ENCODE measurements at places on chromosomes 16 and 17.
A peak's percentile ranks its signal among the peaks of the same experiment; 100 is the strongest.

- peak; percentile 86 for DNase-seq
Observed at GRCh38 chr16:48444574-48444973, 59.4 kb upstream of the SIAH1 start.

- peak; percentile 23 for DNase-seq
Observed at GRCh38 chr16:57799600-57800199, 2.6 kb downstream of the KIFC3 start.

- peak; percentile 56 for DNase-seq
Observed at GRCh38 chr16:11743308-11744074, 834 bp upstream of the TXNDC11 start.

GRCh38 chr16:14069818-14070217, 1.3 kb upstream of the MRTFB start:
- DNase-seq, result no peak

GRCh38 chr17:16286009-16286946, 67.0 kb downstream of the CENPV start:
- peak; percentile 96 for DNase-seq

GRCh38 chr17:3800362-3801271, at the start of gene ITGAE:
Gene ITGAE (minus strand): TSS chr17:3801188. CDS start chr17:3801144, 44 bp downstream.
- DNase-seq, result no peak

DNA sequence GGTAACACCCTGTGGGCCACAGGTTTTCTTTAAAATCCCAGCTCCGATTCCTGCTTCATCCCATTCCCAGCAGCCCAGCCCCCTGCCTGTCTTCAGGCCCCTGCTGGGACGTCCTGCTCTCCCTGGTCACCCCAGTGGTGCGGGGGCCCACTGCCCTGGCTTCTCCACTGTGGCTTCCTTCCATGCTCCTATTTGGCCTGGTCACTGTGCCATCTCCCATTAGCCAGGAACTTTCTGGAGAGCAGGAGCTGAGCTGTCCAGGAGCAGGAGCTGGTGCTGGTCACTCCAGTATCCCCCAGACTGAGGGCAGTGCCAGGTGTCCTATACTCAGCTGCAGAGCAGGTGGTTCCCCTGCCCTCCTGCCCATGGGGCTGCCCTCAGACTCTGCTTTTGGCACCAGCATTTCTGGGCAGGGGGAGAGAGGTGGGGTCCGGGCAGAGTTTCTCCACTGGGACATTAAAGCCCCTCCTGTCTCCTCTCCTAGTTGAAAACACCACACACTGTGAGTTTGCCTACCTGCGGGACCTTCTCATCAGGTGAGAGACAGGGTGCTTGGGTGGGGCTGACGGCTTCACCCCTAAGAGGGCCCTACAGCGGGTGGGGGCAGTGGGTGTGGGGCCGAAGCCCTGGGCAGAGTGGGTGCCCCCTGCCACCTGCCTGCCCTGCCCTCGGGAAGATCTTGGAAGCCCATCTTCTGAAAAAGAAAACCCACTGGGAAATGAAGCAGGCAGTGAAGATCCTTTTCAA, 356.2 kb downstream of the SEC14L1 start:
- DNase-seq, result no peak

GRCh38 chr16:83835586-83836566, 28.1 kb downstream of the HSBP1 start:
- peak; percentile 89 for DNase-seq

- DNase-seq, result no peak
Observed at GRCh38 chr16:79412783-79413225, 187.7 kb downstream of the MAF start.

DNA sequence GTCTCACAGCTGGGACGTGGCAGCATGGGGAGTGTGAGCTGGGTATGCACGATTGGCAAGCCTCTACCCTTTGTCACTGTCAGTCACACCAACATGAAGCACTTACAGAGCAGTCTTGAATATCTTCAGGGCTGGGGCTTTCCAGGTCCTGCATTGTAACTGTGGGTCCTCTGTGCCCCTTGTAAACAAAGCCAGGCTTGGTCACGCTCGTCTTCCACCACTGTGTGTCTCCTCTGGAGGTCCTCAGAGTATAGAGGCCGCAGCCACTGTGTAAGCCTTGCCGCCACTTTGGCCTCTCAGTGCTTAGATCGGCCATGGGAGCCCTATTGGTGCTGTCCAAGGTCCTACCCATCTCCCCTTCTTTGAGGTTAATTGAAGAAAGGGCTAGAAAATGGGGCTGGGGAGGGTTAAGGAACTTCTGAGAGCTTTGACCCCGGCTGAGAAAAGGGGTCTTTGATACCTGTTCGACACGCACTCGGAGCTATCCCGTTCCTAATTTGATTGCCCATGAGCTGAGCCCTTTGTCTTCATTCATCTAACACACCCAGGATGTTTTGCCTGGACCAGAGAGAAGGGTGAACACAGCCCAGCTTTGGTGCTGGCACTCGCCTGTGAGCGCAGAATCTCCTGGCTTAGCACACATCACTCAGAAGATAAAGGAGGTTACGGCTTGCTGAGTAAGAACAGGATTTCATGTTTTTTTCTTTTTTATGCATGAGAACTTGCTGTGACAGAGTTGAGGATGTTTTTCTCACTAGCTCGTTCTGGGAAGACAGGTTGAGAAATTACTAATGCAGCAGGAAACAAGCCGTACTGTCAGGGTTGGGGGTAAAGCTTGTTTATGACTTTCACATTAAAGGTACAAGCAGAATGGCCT, 267.9 kb downstream of the CPPED1 start:
- DNase-seq, result no peak

- peak; percentile 75 for DNase-seq
Observed at GRCh38 chr17:15262291-15263205, 2.6 kb downstream of the PMP22 start.

- DNase-seq, result no peak
Observed at GRCh38 chr17:4753392-4753791, 13.7 kb upstream of the CXCL16 start.

DNA sequence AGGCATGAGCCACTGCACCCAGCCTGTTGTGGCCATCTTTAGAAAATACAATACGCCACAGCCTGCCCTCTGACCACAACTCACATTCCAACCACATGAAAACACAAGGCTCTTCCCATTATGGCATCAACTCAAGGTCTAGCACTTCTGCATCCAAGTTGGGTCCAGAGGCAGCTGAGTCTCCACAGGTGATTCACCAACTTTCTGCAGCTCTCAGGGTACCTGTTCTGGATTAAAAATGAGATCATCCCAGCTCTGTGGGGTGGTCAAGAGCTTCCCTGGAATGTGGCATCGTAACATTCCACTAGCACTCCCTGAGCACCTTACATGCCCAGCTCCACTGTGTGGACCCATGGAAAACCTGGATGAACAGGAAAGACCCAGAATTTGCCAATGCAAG, 9.9 kb upstream of the GUCY2D start:
- no peak for DNase-seq

GRCh38 chr16:50067290-50067853, 1.6 kb downstream of the HEATR3 start:
- peak; percentile 76 for DNase-seq

GRCh38 chr17:50649042-50649908, 14.6 kb downstream of the ABCC3 start:
- no peak for DNase-seq

DNA sequence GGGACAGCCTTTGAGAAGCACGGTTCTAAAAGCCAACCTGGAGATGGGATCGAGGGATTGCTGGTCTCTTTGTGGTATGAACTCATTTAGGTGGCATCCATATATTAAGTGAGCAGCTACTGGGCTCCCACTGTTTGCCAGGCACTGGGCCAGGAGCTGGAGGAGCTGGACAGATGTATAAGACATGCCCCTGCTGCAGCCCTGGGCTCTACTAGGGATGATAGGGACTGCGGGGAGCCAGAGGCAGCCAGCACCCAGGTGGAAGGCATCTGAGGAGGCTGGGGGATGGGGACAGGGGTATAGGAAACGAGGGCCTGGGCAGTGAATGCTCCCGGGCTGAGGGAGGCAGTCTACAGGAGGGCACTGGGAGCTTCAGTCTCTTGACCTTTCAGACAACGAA, 53.0 kb upstream of the MEAK7 start:
- DNase-seq, result no peak

DNA sequence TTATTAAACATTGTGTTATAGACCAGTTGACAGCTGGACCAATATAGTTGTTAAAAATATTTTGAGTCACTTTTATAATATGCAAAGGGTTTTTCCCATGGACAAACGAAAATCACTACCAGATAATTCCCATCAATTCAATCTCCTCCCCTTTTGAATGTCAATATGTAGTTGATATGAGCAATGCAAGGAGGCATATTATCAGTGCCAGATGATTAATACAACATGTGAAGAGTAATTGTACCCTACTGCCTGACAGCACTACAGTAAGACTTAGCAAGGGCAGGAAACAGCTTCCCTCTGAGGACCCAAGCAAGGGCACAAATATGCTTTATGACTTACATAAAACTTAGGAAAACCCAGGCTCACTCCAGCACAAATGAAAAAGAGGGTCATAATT, 17.3 kb downstream of the KANSL1 start:
- DNase-seq, result no peak

DNA sequence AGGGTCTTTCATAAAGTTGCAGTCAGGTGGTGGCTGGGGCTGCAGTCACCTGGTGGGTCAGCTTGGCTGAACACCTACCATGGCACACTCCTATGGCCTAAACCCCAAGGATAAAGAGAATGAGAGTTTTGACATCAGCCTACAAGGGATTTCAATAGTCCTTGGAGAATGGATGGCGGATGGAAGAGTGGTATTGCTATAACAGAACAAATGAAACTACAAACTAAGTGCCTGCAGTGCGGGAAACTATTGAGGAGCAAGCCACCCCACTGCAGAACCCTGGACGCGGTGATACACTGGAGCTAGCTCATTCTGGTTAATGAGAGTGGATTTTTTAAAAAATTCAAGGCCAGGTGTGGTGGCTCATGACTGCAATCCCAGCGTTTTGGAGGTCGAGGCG, 3.0 kb upstream of the PRPSAP2 start:
- no peak for DNase-seq

DNA sequence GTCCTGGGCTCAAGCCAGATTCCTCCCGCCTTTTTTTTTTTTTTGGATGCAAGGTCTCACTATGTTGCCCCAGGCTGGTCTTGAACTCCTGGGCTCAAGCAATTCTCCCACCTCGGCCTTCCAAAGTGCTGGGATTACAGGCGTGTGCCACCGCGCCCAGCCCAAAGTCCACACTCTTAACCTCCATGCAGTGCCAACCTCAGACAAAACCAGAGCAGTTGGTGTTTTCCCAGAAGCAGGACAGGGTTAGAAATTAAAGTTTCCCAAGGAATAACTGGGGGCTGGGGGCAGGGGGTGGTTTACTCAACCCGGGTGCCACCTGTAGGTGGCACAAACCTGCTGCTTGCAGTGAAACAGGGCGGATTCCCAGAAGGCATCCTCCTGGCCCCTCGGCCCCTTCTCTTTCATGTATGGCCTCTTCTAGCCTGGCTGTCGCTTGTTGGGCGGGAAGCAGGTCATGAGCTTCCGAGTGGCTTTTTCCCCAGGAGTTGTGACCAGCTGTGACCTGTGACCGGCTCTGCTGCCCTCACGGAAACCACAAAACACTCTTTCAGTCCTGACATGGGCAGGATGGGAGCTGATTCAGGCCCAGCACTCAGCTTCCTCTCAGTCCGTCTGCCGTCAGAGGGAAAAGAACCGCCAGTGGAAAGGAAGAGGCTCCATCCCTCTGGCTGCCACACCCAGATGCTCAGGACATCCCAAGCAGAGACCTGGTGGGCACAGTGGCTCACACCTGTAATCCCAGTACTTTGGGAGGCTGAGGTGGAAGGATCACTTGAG, 25.6 kb upstream of the USP7 start:
- no peak for DNase-seq

DNA sequence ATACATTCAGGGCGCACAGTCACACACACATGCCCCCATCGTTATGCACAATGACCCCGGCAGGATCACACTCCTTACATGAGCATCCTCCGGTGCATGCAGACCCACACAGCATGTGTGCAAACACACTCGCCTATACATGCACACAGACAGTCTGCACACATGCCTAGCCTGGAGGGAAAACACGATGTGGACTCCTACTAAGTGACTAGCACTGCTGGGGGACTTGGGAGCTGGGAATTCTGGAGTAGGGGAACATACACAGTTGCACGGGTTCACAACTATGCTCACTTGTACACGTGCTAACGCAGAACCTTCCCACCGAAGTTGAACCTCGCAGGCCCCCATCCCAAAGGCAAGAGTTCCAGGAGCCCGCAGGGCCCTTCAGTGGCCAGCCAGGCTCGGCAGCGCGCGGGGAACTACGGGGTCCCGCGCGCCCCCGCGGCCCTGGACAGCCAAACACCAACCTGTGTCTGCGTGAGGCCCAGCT, 2.0 kb downstream of the DLX3 start:
- DNase-seq, result no peak

DNA sequence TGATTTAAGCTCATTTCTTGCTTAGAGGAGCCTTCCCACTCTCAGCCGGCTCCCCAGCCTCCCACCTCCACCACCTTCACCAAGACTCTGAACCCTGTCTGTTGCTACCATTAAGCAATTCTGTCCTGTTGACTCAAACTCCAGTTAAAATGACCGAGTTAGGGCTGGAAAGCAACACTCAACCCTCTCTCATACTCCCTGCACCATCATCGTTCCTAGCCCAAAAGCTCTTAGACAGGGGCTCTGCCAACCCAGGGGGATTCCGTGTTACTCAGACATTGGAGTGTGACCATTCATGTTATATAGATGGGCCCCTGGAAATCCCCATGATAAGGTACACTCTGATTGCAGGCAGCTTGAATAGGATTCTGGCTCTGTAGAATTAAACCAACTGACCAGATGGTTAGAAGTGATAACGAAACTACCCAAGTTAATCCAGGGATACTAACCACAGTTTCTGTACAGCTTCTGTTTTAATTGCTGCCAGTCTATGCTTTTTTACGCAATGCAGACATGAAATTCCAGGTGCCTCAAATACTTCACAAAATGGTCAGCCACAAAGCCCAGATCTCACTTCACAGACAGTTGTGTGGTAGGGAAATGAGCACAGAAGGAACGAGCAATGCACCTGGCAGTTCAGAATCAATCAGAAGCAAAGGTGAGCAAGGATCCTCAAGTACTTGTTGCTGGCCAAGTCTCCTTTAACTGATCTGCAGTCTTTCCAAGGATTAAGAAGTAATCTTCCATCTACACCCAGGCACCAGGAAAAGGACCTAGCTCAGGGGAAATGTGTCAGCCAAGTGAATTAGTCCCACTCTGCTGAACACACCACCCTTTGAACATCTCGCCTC, 2.1 kb downstream of the SSTR2 start:
- no peak for DNase-seq

- DNase-seq, result no peak
Observed at GRCh38 chr16:72894293-72895151, 153.4 kb downstream of the ZFHX3 start.

DNA sequence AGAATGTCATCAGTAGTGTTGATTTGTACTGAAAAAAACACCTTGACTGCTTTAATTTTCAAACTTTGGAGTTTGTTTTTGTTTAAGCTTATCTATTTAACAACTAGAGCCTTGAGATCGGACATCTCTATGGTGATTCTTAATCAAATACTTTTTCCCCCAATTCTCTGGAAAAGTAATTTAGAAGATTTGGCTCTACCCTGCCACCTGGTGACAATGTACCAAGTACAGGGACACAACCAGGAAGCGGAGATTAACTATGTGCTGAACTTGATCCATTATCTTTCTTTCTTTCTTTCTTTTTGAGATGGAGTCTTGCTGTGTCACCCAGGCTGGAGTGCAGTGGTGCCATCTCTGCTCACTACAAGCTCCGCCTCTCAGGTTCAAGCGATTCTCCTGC, 30.8 kb downstream of the USP43 start:
- no peak for DNase-seq

All from lung microvascular endothelial cell (primary cell).